ENCODE measurements at places on chromosomes 2 and 18.

DNA sequence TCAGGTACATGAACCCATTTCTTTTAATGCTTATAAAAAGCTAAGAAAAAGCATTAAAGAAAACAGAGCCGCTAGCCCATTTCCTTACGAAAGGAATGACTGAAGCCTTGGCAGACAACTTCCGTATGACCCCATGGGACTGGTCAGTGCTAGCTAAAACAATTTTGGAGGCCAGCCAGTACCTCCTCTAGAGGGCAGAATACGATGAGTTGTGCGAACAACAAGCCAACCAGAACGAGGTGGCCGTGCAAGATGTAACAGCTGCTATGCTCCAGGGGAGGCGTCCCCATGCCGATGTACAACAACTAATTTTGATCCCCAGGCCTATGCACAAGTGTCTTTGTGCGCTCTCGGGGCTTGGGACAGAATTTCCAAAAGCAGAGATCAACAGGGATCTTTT is 16.7 kb downstream of the MAP3K2 start:
- DNase-seq = no peak

- no peak for DNase-seq
Measured at GRCh38 chr2:88054782-88055370, 707 bp downstream of the KRCC1 start.

DNA sequence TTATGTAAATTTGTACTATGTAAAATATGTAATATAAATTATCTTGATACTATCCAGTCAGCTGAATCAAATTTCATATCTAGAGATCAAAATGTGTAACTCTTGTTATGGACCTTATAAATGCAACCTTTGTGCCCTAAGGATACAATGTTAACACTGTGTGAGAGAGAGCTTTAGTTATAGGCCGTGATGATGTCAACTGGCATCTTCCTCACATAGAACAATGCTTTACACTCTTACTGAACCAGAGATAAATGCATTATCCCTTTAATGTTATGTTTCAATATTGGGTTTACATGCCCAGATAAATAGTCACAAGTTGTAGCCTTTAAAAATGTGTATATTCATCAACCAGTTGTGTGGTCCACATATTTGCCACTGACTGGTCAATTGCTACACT is 115.1 kb downstream of the KCNJ3 start:
- no peak for DNase-seq

DNA sequence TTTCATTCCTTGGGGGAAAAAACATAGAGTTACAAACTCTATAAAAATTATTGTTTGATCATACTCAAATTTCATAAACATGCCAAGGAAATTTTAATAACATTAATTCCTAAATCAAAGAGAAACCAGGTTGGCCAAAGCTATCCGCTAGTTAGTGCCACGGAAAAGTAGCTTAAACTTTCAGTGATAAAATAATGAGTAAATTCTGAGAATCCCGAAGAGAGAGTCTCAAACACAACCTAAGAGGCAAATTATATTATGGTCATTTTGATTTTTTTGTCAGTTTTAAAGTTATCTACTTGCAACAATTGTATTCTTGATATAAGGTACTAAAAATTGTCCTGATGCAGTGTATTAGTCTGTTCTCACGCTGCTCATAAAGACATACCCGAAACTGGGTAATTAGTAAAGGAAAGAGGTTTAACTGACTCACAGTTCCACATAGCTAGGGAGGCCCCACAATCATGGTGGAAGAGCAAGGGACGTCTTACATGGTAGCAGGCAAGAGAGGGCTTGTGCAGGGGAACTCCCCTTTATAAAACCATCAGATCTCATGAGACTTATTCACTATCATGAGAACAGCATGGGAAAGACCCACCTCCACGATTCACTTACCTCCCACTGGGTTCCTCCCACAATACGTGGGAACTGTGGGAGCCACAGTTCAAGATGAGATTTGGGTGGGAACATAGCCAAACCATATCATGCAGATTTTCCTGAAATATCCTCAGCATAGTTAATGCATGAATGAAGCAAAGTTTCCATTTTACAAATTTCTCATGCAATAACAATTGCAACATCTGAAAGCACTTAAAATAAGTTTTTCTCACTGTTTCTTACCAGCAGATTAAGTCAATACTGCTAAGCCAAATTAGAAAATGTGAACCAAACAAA is 205.9 kb upstream of the STK17B start:
- DNase-seq = no peak

- DNase-seq = no peak
Measured at GRCh38 chr2:229927817-229928321, 5.6 kb downstream of the FBXO36 start.

DNA sequence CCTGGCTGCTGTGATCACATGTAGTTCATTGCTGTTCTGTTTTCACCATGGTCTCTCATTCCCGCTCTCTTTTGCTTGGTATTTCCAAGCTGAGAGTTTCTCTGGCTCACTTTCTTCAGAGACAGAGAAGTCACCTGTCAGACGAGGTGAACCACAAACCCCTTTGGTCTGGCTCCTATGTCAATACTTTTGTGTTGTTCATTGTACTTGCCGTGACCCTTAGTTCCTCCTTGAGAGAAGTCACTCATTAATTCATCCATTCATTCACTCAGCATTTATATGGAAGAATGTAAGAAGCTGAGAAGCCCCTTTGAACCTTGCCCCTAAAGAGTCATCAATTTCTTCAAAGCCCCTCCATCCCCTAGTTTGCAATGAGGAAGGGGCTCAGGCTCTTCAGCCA is 15.2 kb downstream of the MCFD2 start:
- DNase-seq = no peak

Data from stimulated activated CD4-positive, alpha-beta T cell treated with anti-CD3 and anti-CD28 coated beads, Interleukin-15, amount 100 ng/mL, for 1 hour (primary cell).